ENCODE measurements at places on chromosomes 2 and 18.
A peak's percentile ranks its signal among the peaks of the same experiment; 100 is the strongest.

DNA sequence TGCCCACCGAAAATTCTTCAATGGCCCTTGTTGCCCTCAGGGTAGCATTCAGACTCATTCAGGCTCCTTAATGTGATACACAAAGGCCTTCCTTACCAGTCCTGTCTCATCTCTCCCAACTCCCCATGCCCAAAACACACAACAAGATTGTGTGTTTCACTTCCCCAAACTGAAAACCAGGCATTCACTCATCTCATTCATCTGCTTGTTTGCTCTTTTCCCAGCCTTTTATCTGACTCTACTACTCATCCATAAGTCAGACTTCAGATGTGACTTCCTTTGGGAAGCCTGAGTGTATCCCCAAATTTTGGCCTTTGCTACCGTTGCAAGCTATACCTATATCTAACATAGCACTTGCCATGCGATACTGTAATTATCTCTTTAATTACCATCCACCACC, 9.7 kb upstream of the SLC39A10 start:
- DNase-seq: no peak

GRCh38 chr2:150133623-150134022, 353.8 kb downstream of the RND3 start:
- no peak for DNase-seq

DNA sequence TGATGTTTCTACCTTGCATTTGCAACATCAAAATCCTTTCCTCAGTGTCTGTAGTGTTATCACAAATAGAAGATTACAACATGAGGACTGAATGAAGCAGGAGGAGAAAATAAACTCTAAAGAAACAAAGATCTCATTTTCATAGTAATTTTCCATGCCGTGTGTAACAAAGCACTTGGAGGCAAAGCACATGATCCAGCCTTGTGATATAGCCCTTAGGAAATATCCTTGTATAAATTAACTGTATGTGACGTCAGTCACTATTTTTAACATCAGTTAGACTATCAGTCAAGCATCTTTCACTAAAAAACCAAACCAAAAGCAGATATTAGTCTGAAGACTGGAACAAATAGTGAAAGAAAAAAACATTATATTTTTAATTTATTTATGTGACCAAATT, 492.1 kb upstream of the CNTNAP5 start:
- no peak for DNase-seq

DNA sequence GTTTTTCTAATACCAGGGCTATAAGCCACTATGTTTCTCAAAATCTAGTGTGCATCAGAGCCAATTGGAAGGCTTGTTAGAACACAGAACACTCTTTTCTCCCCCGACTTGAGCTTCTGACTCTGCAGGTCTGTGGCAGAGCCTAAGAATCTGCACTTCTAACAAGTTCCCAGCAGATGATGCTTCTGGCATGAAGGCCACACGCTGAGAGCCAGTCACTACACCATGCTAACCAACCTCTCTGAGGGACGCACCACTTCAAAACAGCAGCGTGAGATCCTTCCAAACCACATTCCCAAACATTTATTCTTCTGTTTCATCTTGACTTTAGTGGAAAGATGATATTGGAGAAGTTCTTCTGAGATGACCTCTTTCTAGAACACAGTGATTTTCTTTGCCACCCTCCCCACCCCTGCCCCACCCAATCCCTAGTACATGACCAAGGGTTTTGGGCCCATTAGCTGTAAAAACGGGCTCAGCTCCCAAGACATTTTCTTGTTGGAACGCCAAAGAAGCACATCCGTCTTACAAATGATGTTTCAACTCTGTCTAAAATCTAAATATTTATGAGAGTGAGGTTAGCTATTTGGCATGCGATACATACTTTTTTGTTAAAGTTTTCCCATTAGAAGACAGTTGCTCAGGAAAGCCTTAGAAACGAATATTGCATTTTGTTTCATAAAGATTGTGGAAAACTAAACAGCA, 391.9 kb downstream of the TMEM182 start:
- DNase-seq: no peak

- DNase-seq: no peak
Measured at GRCh38 chr2:105883911-105884694, 139.4 kb downstream of the NCK2 start.

DNA sequence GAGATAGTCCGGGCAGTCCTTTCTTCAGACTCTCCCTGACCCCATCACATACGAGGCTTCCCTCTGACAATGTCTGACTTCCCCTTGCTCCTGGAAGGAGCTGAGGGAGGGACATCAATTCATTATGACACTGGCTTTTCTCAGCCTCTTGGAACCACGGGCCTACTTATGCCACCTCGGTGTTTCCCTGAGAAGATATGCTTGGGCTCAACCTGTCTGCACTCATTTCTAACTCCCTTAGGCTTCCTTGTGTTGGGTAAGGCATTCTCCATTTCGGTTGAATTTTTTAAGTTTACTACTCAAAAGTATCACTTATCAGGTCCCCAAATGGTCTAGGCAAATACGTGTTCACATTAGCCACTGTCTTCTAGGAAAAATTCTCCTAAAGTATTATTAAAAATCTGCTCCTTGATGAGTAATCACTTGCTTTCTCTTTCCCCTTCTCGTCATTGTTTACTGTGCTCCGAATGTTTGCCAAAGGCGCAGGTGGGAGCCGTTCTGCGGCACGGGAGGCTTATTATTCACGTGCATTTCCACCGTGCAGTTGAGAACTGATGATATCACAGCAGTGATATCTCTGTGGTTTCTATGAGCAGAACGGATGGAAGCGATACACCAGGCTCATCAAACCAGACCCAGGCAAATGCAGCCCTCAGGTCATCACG, 33.1 kb downstream of the ARL4C start:
- peak; percentile 44 for DNase-seq

GRCh38 chr18:61336766-61337165, 3.5 kb downstream of the CDH20 start:
- no peak for DNase-seq

- DNase-seq: peak; percentile 5
Measured at GRCh38 chr2:151826737-151827157, 1.5 kb downstream of the ARL5A start.

All from immature natural killer cell (primary cell).